Lung (tissue), 17 donors: ENCODE measurements at places on chromosomes 5 and 9.
A peak's percentile ranks its signal among the peaks of the same experiment; 100 is the strongest.

GRCh38 chr9:81411961-81412360, 277.4 kb downstream of the TLE1 start:
- no peak for DNase-seq

GRCh38 chr5:108109059-108109458, 272.8 kb downstream of the FBXL17 start:
- no peak for DNase-seq

DNA sequence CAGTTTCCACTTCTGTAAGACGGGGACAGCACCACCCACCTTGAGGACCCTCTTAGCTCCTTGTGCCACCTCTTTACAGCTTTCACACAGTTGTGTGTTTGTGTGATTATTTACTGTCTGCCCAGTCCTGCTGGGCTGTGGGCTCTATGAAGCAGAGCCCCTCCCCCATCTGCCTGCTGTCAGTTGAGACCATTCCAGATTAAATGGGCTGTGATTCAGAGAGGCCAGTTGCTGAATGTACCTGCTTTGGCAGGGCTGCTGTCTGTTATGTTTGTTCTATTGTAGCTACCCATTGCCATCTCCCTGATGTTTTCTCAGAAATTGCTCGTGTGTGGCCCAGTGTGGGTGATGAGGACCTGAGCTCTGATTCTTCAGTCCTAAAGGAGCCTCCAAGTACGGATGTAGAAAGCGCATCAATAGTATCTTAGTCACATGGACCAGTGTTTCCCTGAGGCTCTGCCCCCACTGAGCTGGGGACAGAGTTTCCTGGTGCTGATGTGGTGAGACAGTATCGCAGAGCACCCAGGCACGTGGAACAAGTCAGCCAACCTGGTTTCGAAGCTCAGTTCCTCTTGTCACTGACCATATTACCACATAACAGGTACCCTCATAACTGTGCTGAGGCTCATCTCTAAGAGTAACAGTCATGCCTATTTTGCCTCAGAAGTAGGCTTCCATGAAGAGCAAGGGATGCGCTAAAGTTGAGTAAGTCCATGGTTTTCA, 3.7 kb downstream of the ANGPTL2 start:
- no peak for DNase-seq

GRCh38 chr9:106111039-106111730, 416.8 kb downstream of the TMEM38B start:
- no peak for DNase-seq

DNA sequence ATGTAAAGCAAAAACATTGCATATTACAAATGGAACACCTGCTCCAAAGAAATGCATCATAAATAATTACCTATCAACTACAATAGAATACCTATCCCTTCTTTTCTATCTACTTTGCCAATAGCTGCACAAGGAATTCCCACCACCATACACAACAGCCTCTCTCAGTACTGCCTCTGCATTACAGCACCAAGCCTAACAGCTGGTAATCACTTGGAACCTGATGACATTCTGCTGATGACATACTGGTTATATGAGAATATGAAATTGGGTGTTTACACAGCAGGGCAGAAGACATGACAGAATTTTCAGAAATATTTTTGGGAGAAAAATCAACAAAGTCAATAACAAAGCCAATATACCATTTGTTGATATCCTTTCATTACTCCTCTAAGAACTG, 43.2 kb downstream of the PSMB7 start:
- DNase-seq, result no peak

GRCh38 chr5:127886081-127886480, 182.9 kb downstream of the CCDC192 start:
- no peak for DNase-seq

DNA sequence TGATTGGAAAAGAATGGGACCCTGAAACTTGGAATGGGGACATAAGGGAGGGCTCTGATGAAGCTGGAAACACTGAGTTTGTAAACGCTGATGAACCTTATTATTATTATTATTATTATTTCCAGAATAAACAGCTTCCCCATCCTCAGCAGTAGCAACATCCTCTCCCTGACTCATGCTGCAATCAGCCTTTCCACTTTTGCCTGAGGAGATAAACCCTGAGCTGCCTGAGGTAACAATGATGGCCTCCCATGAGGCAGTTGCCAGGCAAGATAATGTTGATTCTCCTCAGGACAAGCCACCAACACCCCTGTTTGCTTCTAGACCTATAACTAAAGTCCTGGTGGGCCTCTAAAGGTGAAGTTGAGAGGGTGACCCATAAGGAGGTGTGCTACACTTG, 139.2 kb upstream of the ATP10B start:
- DNase-seq, result no peak

DNA sequence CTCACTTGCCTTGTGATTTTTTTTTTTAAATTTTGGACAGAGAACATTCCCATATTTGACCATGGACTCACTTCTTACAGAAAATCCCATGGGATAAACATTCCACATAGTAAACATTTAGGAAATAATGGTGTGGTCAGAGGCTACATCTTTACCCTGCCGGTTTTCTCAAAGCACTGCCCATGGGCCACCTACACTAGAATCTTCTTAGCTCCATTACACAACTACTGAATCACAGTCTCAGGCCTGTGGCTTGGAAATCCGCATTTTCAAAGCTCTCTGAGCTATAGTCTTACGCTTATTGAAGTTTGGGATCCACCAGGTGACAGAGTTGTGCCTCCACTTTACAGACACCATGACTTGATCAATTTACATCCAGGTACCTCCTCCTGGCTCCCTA, 39.4 kb downstream of the ALG2 start:
- no peak for DNase-seq

- no peak for DNase-seq
Measured at GRCh38 chr5:86765778-86766502, 148.2 kb downstream of the COX7C start.

- DNase-seq, result no peak
Measured at GRCh38 chr5:72163349-72163983, 56.2 kb downstream of the MAP1B start.

DNA sequence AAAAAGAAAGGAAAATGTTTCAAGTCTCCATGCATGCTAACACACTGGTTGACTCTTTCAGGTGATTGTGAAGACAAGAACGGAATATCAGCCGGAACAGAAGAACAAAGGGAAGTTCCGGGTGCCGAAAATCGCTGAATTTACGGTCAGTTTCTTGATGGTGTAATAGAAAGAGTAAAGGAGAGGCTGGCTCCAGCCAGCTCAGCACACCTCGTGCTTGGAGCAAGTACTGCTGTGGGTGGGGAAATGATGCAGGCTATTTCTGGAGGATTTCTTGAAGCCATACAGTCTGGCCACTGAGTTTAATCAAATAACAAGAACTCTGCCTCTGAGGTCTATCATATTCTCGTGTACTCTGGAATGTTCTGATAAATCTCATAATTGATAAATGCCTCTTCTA, 18.7 kb downstream of the NSG2 start:
- no peak for DNase-seq

DNA sequence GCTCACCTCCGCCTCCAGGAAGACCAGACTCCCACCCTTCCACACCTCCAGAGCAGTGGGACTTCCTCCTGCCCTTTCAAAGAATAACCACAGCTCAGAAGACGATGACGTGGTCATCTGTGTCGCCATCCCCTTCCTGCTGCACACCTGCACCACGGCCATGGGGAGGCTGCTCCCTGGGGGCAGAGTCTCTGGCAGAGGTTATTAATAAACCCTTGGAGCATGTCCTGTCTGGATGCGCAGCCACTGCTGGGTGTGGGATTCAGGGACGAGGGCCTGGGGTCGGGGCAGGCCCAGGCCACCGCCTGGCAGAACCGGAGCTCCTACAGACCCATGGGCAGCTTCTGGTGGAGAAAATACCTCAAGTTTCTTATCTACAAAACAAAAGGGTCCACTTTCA, 5.0 kb downstream of the PAEP start:
- no peak for DNase-seq

DNA sequence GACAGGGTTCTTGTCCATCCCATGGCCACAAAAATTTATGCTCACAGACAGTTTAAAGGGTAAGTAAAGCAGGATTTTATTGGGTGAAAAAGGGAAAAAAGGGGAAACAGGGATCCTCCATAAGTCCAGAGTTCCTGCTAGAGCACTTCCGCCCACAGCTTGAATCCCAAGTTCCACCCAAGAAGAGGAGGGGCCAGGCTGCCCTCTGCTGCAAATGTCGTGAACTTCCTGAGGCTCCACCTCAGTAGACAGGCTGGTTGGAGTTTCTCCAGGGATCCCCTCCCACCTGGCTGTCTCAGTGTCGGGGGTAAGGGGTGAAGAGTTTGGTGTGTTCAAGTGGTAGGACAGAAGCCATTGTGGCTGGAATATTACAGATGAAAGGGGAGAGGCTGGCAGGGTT, 275.0 kb upstream of the SGCD start:
- no peak for DNase-seq

- peak; percentile 38 for DNase-seq
Measured at GRCh38 chr5:177600508-177601018, 631 bp downstream of the B4GALT7 start.

DNA sequence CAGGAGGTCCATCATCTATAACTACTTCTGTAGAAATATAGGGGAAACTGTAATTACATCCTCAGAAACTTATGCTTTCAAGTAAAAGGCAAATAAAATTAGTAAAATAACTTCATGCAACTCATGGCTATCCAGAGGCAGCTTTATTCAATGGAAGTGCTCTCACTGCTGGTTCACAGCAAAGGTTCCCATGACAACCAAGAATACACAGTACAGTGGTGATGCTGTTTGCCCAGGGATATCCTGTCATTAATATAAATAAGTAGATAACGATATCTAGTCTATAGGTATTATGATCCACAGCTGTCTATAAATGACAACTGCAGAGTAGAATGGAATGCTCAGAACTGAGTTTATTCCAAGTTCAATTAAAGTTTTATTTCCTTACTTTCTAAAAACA, 390.3 kb downstream of the PDE4D start:
- no peak for DNase-seq

DNA sequence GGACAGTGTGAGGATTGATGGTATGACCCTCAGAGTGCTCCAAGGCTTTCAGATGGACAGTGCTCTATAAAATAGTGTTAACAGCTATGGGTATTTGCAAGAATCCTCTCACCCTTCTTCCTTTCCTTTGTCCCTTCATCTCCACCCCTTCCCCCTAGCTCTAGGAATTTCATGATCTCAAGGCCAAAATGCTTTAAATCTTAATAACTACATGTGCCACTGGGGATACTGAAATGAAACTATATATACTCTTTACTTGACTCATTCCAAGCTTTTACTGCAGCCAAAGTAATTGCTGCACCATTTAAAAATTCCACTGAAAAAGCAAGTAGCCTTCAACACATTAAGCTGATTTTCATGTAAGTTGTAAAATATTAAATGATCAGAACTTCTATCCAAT, 361.6 kb upstream of the SLC30A5 start:
- DNase-seq, result no peak

DNA sequence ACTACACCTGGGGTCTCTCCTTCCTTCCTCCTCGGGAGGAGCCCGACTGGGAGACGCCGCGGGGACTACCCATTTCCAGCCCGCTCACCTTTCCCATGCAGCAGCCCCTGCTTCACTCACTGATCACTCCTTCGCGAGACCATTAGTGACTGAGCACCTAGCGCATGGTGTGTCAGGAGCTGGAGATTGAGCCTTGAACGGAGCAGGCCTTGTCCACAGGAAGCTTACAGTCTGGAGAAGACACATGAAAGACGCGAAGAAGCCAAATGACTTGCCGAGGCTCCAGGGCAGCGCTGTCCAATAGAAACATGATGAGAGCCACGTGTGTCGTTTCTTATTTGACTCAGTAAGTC, 283 bp upstream of the CFAP90 start:
- no peak for DNase-seq

DNA sequence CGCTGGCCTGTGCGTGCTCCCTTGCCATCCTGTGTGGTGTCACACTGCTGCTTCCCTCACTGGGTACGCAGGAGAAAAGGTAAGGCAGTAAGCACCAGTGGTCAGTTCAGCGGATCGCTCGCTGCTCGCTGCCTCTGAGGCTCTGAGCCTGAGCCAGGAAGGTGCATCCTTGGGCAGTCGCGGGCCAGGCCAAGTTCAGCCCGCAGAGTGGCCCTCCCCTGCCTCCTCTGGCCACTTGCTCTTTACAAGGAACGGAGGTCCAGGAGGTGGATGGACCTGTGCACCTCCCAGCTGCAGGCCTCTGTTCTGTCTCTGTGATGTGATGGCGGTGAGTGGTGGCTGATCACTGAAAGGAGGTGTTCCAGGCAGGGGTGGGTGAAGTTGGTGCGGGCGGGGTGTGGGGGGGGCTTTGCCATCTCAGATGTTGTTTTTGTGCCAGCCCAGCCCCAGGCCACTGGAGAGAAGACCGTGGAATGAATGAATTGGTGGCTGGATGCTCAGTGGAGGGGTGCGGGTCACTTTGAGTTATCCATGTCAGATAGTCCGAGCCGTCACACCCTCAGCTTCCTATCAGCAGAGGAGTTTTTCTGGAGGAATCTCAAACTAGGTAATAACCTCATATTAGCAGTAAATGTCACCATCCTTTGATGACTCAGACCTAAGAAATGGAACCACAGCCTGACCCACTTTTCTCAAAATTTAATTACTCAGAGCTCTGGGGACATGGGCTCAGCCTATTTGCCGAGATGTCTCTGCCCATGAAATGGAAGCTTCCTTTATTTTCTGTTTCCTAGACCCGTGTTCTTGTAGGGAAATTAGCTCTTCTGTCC, 7.3 kb downstream of the COL5A1 start:
- no peak for DNase-seq

- DNase-seq, result peak; percentile 54
Measured at GRCh38 chr5:176899946-176900779, 1.0 kb upstream of the HK3 start.

- DNase-seq, result no peak
Measured at GRCh38 chr9:80841888-80842287, 847.5 kb downstream of the TLE1 start.

DNA sequence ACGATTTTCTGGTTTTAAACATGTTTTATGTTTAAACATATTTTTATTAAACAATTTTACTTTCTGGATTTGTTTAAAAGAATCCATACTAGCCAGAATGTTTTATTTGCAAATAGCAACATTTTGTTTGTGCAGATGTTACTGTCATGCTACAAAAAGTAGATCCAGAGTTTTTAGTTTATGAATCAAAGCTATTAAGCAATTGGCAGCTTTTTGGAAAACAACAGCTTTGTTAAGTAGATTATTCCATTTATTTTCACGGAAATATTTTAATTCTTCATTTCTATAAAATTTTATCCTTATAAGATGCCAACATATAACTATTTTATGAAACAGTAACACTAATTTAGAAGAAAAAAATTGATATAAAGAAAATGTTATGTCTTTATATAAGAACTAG, 60.9 kb downstream of the DROSHA start:
- no peak for DNase-seq

DNA sequence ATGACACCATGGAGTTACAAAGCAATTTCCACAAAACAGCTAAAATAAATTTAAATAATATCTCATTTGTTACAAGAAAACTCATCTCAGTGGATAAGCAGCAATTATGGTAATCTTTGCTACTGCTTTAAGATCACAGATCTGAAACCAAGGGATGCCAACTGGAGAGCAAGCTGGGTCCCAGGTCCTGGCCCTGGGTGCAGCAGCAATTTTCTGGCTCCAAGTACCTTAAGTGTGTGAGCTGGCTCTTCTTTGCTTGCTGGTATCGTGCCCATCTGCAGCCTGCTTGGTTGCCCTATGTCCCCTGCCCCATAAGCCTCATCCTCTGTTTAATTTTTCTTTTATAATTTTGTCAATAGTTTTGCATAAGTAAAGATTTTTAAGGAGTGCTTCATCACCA, 41.5 kb upstream of the DIRAS2 start:
- no peak for DNase-seq
